Caudate nucleus (tissue), 63 donors: ENCODE measurements at places on chromosomes 7 and 10.
A peak's percentile ranks its signal among the peaks of the same experiment; 100 is the strongest.

DNA sequence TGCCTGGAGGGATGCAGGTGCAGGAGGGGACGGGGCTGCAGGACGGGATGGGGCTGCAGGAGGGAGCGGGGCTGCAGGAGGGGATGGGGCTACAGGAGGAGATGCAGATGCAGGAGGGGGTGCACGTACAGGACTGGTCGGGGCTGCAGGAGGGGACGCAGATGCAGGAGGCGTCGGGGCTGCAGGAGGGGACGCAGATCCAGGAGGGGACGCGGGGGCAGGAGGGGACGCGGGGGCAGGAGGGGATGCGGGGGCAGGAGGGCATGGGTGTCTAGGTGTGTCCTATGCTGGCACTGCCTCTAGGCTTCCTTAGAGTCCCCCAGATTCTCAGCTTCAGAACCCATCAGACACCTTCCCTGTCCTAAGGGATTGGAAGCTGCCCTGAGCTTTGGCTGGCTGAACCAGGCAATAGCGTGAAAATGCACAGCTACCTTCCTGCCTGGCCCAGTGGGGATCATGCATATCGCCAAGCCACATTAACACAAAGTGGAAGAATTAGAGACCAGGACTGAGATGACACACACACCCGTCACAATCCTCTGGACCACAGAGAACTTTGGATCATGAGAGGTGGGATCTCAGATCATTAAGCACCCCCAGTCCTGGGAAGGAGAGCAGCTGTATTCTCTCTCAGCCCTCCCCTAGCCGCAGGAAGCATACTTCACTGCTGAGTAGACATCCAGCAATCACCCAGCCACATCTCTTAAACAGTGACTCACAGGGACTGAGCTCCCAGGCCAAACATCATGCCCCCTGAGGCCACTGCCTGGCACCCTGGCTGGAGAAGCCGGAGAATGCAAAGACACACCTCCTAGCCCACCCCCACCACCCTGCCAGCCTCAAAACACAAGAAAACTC is 67.3 kb downstream of the VWA2 start:
- no peak for DNase-seq

GRCh38 chr10:77405771-77406241 is 231.8 kb downstream of the KCNMA1 start:
- peak; percentile 30 for DNase-seq

DNA sequence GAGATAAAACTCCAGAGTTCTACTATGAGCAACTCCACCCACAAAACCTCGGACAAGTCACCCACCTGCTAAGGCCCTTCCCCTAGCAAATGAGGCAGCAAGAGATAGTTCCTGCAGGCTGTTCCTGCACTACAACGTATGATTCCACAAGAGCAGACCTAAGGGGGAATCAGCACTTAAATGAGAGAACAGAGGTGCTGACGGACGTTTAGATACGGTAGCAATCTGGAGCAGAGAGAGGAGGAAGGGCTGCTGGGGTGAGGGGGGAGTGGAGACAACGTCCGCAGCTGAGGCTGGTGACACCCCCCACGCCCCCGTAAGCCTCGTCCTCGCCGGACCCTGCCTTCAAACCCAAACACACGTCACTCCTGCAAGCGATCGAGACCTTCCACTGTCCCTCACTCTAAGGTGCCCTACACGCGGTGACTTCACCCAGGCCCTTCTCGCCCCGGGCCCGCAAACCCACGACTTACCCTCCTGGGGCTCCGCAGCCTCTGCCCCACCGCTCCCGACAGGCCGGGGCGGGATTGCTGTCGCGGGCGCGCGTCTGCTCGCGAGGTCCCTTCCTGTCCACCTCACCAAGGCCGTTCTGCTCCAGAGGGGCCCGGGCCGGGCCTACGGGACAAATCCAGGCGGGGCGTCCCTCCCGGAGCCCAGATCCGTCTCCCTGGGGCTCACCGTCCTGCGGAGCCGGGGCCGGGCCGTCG is 635 bp downstream of the ZNF12 start:
- no peak for DNase-seq

- no peak for DNase-seq
Observed at GRCh38 chr7:3860932-3861331, 559.9 kb downstream of the SDK1 start.

DNA sequence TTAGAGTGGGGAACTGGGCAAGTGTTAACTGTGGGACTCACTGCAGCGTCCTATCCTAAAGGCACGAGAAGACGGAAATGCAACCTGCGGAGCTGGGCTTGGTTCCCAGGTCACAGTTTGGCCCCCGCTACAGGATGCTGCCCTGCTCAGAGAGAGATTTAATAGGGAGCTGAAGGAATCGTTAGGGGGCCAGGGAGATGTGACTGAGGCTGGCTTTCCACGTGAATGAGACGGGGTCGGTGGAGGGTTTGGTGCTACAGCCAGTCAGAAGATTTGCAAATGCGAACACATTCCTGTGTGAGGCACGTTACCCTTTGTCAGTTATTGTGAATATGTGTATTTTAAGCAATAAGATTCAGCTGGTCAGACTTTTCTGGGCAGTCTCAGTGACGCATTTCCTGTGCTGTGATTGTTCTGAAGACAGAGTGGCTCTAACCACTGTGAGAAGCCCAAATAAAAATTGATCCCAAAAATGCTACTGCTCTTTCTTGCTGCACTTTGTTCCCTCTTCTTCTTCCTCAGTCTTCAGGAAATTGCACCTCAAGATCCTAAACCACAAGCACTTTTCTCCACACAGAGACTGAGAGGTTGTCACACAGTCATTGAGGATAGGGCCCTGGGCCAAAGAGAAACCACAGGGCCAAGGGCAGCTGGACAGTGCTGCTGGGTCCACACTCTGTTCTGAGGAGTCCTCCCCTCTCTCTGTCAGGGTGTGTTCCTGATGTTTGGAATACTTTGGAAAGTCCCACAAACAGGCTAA is 21.2 kb downstream of the CYP17A1 start:
- no peak for DNase-seq
